Posterior cingulate gyrus (tissue), 11 donors: ENCODE measurements at places on chromosomes 6 and 20.

DNA sequence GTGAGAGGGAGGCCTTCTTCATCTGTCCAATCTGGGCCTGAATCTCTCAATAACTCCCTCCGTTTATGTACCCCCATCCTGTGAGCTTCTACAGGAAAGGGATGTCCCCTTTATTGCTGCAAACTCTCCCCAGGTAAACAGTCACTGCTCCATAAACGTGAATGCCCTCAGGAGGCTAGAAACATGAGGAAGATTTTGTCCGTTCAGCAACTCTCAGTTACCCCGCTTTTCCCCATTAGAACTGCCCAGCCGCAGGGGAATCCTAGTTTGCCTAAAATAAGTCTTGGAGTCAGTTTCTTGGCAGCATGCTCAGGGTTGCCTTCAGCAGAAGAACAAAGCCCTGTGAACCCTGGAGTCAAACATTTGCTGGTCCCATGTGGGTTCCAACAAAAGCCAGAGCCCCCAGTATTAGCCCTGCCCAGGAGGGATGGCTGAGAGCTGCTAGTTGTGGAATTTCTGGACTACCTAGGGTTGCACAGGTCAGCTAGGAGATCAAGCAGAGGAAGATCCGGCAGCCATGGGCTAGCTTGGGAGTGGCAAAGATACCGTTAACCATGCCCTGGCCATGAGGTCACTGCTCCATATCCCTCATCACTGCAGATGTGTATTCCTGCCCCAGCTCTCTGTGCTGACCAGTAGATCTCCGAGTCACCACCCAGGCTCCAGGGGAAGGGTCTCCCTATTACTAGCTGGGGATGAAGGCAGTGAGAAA lies 640 bp downstream of the LRRN4 start:
- DNase-seq = no peak

DNA sequence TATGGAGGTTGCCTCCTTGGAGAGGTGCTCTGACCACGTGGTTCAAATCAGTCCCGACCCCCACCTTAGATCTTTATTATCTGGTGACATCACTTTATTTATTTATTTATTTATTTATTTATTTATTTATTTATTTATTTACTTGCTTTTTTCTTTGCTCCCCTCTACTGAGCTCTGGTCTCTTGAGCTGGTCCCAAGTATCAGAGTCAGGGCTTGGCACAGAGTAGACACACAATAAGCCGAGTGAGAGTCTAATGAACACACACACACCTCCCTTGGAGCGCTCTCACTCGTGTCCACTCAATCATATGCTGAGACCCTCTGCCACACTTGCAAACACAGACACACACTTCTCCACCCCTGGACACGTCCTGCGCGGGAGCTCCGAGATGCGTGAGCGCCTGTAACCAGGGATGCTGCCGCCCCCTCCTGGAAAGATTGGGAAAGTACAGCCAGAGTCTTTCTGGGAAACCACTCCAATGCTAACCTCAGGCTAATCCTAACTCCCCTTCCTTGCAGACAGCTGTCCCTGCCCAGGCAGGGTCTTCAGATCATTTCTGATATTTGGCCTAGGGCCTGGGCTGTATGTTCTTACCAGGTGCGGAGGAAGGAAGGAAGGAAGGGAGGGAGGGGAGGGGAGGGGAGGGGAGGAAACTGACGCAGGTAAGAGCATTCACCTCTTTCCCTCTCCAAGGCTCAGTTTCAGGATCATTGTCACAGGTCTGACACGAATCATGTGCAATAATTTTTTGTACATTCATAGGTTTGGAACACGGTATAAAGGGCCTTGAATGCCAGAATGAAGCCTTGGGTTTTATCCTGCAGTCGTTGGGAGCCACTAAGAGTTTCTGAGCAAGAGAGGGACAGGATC lies 70.9 kb downstream of the STK35 start:
- peak; percentile 83 for DNase-seq

DNA sequence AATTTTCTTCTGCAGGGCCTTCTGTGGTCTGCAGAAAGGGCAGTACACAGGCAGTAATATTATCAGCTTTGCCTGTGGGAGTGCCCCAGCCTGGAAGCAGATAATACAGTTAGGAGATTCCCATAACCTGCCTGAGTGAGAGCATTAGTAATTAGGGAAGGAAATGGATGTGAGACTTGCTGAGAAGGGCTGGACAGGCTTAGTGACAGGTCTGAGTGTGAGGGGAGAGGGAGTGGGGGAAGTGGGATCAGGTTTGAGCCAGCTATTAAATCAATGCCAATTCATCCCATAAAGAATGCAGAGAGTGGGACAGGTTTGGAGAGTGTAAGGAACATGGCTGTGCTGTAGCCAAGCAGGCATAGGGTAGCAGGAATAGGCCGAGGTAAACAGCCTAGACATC lies 10.1 kb upstream of the CFAP206 start:
- no peak for DNase-seq

GRCh38 chr20:13422637-13423036 lies 201.6 kb downstream of the ISM1 start:
- no peak for DNase-seq

DNA sequence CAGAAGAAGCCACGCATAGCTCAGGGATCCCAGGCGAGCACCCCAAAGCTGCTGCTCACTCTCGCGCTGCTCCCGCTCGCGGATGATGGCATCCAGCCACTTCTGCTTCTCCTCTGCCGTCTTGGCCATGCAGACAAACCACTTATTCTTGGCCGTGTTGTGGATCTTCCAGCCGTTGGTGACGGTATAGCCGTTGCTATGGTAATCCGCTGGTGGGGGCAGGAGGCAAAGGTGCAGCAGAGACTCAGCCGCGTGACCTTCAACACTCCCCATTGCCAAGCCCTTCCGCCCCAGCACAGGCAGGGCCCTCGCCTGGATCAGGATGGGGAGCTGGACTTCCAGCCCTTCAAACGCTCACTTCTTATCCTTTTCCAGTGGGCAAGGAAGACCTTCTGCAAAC lies 136.9 kb downstream of the PREX1 start:
- DNase-seq = peak; percentile 46
